T-cell (primary cell): ENCODE measurements at places on chromosomes 6 and 20.

- no peak for DNase-seq
Measured at GRCh38 chr20:10939331-10939941, 265.6 kb upstream of the JAG1 start.

DNA sequence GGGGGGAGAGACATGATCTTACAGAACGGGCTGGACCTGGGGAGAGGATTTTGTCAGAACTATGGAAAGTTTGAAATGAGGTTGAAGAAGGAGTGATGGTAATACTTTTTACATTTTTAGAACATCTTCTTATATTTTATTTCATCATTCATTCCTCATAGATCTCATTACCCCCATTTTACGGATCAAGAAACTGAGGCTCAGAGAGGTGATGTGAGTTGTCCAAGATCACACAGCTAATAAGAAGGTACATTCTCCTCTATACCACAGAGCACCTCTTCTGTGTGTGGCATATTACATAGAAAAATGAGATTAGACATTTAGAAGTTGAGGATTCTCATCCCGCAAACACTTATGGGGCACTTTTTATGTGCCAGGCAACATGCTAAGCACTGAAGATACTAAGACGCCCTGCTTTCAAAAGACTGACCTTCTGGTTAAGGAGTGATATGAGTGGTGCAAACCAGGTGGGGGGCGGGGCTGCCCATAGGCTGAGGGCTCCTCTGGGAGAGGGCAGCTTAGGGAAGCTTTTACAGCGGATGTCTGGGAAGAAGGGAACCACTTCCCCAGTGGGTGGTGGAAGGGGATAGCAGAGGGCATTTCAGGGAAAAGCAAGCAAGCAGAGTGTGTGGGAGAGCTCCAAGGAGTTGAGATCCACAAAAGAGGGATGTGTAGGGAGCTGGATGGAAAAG lies 17.4 kb upstream of the RNF39 start:
- DNase-seq: no peak

GRCh38 chr6:137661601-137662000 lies 167.4 kb upstream of the OLIG3 start:
- peak; percentile 46 for DNase-seq

- DNase-seq: no peak
Measured at GRCh38 chr20:62815066-62815991, 1.5 kb upstream of the COL9A3 start.

- no peak for DNase-seq
Measured at GRCh38 chr6:43058531-43058930, 703 bp downstream of the MRPL2 start.

GRCh38 chr6:140855520-140855919 lies 1277.2 kb upstream of the GJE1 start:
- DNase-seq: no peak

GRCh38 chr6:28542440-28543296 lies 17.0 kb downstream of the GPX5 start:
- DNase-seq: peak; percentile 68

DNA sequence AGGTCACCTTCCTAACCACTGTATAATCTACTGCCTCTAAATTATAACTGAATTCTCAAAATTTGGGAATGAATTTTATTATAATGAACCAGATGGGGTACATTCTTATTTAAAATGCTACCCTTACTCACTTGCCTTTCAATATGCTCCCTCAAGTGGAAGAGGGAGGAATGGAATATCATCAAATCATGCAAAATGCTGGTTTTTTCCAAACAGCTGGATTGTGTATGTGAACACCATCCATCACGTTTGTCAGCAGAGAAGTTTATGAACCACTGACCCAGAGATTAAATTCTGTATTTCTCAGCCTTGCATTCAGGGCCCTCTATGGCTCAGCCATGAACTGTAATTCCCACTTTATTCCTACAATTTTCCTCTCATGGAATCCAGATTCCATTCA lies 40.5 kb downstream of the CBLN4 start:
- DNase-seq: no peak

DNA sequence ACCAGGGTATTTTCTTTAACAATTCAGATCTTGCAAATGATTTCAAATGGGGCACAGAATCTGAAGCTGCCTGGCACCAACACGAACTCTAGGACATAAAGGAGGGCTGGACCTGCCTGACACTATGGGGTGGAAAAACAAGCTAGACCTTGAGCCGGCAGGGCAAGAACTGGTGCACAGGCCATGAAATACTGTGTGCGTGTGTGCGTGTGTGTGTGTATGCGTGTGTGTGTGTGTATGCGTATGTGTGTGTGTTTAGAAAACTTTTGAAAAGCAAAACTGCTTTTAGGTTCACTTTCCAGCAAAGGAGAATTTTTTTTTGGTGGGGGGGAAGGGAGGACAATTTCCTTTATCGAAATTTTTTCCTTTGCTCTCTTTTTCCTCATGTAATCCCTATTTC lies 11.9 kb upstream of the QKI start:
- DNase-seq: no peak

- no peak for DNase-seq
Measured at GRCh38 chr20:62402456-62403150, 4.5 kb downstream of the CABLES2 start.

GRCh38 chr6:125050663-125051318 lies 88.6 kb downstream of the RNF217 start:
- no peak for DNase-seq

DNA sequence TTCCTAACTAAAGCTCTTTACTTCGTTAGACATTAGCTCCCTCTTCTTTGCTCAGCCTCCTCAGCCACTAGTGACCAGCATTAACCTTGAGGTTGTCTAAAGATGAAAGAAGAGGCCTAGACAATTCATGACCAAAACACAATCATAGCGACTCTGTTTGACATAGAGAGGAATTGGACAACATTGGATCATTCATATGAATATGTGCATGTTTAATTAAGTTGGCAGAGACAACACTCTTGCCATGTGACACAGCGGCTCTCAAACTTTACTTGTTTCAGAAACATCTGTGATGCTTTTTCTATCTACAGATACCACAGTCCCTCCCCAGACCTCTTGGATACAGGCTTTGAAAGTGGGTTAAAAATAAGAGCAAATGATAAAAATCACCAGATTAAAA lies 81.7 kb downstream of the LINC00237 start:
- no peak for DNase-seq

- DNase-seq: no peak
Measured at GRCh38 chr6:8060346-8060745, 3.8 kb downstream of the BLOC1S5 start.

- DNase-seq: no peak
Measured at GRCh38 chr6:135310291-135310690, 129.2 kb downstream of the MYB start.

- DNase-seq: no peak
Measured at GRCh38 chr20:56998438-56998837, 268.0 kb downstream of the BMP7 start.

- no peak for DNase-seq
Measured at GRCh38 chr6:132412656-132413498, 11.6 kb upstream of the MOXD1 start.

- DNase-seq: no peak
Measured at GRCh38 chr20:59015812-59016711, 3.2 kb upstream of the TUBB1 start.

GRCh38 chr6:79621579-79621978 lies 9.6 kb upstream of the SH3BGRL2 start:
- DNase-seq: no peak

GRCh38 chr6:154503658-154504057 lies 6.8 kb downstream of the CNKSR3 start:
- no peak for DNase-seq

DNA sequence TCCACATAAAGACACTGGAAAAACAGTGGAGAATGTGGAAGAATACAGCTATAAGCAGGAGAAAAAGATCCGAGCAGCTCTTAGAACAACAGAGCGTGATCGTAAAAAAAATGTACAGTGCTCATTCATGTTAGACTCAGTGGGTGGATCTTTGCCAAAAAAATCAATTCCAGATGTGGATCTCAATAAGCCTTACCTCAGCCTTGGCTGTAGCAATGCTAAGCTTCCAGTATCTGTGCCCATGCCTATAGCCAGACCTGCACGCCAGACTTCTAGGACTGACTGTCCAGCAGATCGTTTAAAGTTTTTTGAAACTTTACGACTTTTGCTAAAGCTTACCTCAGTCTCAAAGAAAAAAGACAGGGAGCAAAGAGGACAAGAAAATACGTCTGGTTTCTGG lies 57.1 kb downstream of the MAP3K4 start:
- DNase-seq: no peak

DNA sequence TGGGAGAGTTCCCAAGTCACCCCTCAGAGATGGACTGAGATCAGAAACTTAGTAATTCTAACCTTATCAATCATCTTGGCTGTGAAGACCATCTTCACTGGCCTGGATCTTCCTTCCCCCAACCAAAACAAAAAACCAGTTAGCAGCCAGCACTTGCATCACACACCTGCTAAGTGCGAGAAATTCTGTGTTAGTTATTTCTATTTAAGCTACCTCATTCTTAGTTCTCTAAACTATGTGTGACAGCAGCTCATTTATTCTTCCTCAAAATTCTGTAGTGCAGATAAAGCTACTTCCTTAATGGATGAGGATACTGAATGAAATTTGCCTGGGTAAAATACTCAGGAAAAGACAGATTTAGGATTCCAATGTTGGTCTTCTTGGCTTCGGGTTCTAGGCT lies 18.2 kb upstream of the TAGAP start:
- DNase-seq: no peak

DNA sequence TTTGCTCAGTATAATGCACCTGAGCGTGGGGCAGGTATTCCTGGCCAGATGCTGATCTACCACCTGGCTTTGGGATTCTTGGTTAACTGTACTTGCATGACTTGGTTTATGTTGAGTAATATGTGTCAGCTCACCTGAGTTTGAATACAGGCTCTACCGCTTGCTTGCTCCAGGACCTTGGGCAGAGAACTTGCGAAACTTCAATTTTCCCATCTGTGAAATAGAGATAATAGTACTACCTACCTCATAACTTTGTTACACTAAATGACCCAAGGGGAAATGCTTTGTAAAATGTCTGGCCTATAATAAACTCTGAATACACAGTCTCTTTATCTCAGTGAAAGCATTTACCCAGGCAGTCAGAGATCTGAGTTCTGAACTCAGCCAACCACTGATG lies 51.8 kb downstream of the SCAND1 start:
- DNase-seq: no peak

- no peak for DNase-seq
Measured at GRCh38 chr6:115512923-115513322, 547.8 kb downstream of the FRK start.

DNA sequence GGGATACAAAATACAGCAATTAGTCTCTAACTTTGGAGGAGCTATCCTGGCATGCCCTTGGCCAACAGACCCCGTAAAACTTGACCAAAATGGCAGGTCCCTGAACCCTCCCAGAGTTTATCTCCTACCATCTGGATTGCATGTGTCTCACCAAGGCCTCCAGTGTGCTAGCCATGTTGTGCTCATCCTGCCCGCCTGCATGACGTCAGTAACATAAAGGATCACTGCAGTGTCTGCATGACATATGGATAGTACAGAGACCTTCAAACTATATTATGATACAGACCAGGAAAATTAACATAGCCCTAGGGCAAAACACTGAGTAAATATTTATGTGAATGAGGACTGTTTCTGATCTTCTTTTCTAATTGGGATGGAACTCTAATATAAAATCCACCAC lies 25.3 kb downstream of the CPXM1 start:
- DNase-seq: no peak

GRCh38 chr6:161271343-161272030 lies 2.4 kb downstream of the AGPAT4 start:
- no peak for DNase-seq

GRCh38 chr6:144415835-144416237 lies 130.7 kb downstream of the UTRN start:
- DNase-seq: no peak

- no peak for DNase-seq
Measured at GRCh38 chr6:69061066-69061465, 426.0 kb downstream of the ADGRB3 start.

- DNase-seq: no peak
Measured at GRCh38 chr20:48191200-48191599, 405.9 kb upstream of the SULF2 start.

DNA sequence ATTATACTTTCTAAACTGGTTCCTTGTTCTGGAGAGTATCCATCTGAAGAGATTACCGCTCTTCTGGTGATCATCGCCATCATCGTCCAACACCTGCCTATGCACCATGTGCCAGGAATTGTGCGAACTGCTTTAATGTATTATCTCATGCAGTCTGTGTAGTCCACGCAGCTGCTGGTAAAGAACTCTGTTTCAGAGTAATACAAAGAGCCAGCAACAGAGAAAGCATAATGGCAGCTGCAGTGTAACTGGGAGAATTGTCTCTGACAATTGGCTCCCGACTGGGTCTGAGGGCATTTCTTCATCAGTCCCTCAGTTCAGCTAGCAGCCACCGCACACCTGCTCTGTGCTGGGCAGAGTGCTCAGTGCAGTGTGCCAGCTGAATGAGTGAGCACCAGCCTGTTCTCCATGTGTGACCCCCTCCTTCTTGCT lies 383.4 kb downstream of the GRIK2 start:
- DNase-seq: no peak

- DNase-seq: no peak
Measured at GRCh38 chr6:170069611-170070010, 221.3 kb downstream of the DLL1 start.

DNA sequence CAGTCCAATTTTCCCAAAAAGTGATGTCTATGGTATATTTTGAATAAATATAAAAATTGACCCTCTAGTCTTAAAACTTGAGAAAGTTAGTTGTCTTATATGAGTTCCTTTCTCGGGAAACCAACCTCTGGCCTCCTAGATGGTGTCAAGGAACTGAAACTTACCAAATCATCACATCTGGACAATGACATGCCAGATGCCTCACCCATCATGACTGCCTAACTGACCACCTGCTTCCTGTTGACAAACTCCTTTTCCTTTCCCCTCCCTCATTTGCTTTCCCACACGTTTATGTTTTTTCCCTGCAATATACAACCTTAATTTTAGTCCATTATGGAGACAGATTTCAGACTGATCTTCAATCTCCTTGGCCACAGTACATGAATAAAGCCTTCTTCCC lies 731.0 kb downstream of the EPHA7 start:
- no peak for DNase-seq

DNA sequence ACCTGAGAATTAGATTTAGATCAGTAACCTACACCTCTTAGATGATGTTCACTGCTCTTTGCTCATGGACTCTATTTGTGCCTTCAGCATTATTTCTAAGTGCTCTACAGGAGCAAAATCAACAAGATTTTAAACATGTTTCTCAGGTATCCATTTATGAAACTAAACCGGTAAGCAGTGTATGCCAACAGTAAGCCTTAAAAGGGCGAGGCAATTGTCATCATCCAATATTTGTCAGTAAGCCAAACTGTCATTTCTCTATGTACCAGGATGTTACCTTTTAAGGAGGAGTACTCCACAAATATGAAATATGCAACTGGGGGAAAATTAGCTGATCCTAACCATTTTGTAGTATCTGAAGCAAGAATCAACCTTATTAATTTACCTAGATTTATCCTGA lies 69.6 kb upstream of the ZNF184 start:
- DNase-seq: no peak
